Fibroblast of the aortic adventitia (primary cell): ENCODE measurements at places on chromosomes 11 and 22.

- peak; percentile 41 for DNase-seq
These were observed 125.1 kb downstream of the WT1 start for GRCh38 chr11:32310214-32310601.

DNA sequence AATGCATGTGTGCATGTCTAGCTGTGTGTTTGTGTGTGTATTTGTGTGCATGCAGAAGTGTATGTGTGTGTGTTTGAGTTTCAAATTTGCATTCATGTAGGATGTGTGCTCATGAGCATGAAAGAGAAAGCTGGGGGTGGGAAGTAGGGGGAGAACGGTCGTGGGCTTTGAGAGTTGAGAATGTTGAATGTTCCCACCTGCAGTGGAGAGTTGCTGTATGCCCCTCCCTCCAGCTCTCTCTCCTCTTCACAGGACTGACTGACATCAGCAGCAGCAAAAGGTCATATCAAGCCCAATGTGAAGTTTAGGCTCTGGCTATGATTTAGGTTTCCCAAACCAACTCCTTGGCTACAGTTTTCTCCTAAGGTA lies 63.8 kb upstream of the RRAS2 start:
- no peak for DNase-seq

DNA sequence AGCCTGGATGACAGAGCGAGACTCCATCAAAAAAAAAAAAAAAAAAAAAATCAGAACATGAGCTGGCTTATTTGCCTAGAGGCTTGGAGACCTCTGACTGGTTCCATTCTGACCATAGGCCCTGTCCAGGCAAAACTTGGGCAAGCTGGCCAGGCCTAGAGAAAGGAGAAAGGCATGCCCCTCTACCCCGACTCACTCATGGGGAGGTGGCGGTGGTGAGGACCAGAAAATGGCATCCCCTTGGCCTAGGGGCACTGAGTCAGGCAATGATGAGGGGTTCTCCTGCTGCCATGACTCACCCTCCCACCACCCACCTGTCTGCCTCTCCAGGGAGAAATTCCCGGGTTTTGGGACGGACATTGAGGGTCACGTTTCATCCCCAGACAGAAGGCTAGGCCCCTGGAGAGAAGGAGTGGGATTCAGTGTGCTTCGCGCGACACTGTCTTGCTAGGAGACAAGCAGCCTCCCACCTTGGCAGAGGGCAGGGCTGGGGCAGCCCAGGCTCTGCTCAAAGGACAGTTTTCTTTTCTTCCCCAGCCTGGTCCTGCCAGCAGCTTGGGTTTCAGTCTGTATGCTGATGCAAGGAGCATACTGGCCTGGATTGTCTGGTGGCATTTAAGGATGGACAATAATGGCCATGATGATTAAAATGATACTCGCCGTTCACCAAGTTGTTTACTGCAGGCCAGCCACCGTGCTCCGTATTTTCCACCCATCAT lies 17.2 kb downstream of the TOB2 start:
- DNase-seq: no peak

GRCh38 chr11:67497656-67498291 lies 7.4 kb downstream of the PITPNM1 start:
- no peak for DNase-seq

DNA sequence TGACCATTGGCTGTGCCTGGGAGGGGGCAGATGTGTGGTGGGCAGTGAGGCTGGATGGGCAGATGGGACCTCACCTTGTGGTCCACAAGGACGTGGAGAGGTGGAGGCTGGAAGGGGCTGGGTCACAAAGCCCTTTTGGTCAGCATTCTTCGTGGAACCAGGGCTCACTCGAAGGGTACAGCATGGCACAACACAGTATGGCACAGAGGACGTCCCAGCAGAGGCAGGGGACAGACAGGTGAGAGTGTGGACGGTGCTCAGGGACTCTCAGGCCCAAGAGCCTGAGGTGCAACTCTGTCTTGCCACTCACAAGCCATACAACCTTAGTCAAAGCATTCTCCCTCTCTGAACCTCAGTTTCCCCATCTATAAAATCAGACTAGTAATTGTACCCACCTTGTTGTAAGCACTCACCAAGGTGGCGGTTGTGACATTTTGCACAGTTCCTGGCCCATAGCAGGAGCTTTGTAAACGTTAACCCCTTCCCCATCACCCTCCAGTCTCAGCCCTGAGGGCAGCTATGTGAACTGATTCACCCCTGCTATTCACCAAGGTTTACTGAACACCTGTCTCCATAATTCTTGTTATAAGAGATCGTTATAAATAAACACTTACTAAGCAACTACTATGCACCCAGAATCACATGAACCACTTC lies 11.6 kb upstream of the TSKU start:
- no peak for DNase-seq

DNA sequence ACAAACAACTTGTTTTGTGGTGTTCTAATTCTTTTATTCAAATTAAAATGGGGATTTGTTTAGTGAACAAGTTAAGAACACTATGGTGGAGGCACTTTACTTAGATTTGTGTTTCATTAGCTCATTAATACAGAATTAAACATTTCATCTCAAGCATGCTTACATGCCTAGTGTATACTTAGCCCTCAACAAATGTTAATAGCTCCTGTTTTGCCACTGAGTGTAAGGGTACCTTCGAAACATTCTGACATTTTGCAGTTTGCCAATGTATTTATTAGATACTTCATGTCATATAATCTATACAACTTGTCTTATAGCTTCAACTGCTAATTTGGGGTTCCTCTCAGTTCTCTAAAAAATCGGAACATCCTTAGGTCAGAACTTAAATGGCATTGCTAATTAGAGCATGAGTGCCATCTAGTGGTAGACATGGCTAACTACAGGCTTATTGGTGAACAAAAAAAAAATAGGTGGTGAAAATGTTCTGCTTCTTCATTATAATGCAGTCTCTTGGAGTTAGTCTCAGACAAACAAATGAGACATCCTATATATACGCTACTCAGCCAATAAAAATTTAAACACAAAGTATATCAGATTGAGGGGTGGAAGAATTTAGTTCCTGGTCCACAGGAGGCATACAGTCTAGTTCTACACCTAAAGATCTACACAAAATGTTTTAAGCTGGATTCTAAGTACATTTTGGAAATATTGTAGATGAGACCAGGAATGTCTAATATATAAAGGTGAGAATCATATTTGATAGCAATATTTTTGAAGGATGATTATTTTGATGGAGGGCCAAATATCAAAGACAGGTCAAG lies 4.9 kb upstream of the CNTN5 start:
- peak; percentile 62 for DNase-seq

- DNase-seq: peak; percentile 79
These were observed 10.2 kb downstream of the PAMR1 start for GRCh38 chr11:35515224-35515623.

- DNase-seq: no peak
These were observed 68.5 kb upstream of the C11orf58 start for GRCh38 chr11:16669799-16670415.

DNA sequence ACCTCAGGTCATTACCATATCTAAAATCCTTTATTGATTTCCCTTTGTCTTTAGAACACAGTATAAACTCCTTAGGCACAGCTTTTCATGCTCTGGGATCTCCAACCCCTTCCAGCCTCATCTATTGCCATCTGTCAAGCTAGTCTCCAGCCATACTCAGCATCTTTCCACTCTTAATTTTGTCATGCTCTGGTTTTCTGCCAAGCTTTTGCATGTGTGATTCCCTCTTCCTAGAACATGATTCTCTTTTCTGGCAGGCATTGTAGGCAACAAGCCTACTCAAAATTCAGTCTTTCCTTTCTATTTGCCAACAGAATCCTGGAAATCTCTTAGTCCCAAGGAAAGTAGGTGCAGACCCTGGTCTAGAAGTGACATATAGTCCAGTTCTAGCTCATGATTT lies 35.5 kb upstream of the SLC6A5 start:
- no peak for DNase-seq

DNA sequence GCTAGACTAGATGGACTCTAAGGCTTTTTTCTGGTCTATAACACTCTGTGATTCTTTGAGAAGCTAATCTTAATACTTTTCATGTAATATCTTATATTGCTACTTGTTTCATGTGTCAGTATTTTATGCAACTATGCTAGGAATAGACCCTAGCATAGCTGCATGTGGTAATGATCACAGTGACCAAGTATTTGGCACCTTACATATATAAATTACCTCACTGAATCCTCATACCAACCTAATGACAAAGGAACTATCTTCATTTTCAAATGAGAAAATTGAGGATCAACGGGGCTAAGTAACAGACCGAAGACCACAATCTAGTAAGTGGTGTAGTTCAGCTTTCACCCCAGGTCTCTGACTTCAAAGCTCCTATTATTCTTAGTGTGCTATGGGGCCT lies 327.3 kb upstream of the PITPNB start:
- DNase-seq: peak; percentile 75

- no peak for DNase-seq
These were observed 1149.2 kb downstream of the BRD1 start for GRCh38 chr22:48678171-48679135.
